ENCODE measurements at places on chromosomes 16 and 17. TPM values are rescaled to one million over a fixed set of nuclear protein-coding genes. Genes with fewer than 3 reads are reported as not detected.
A peak's percentile ranks its signal among the peaks of the same experiment; 100 is the strongest.

GRCh38 chr16:59469266-59469665, 735.1 kb upstream of the GOT2 start:
- DNase-seq = no peak

- DNase-seq = no peak
Measured at GRCh38 chr17:73508931-73509605, 135.2 kb downstream of the SDK2 start.

DNA sequence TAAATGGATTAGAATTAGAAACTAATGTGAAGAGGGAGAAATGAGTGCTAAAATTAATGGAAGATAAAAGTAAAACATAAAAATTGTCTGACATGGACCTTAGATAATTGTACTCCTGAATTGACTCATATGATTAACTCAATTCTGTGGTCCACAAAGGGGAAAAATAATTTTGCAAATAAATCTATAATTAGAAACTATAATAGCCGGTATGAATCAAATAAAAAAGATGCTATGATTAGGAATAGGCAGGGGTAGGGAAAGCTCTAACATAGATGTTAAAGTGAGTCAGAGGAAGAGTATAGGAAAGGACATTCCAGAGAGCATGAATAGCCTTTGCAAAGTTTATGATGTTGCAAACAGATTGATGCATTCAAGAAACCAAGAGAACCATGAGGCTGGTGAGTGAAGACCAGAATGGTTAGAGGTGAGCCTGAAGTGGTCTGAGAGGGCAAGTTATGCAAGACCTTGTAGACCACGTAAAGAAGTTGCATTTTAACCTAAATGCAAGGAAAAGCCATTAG, 262.1 kb upstream of the CA10 start:
- no peak for DNase-seq

DNA sequence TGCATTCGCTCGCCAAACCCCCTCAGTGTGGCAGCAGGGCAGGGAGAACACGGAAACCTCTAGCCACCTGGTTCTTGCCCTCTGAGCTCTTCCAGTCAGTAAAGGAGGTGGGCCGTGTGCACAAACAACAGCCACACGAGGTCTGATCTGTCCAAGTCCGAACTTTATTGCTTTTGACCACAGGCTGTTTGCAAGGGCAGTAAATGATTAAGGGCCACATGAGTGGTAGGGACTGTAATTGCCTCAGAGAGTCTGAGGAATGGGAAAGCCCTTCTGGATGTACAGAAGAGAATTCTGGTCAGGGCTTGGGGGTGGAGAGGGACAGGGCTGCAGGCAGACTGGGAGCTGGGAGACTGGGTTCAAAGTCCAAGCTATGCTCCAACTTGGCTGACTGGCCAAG, 75.7 kb upstream of the LHX1 start:
- DNase-seq = no peak

- DNase-seq = no peak
Measured at GRCh38 chr16:78218856-78219651, 119.6 kb downstream of the WWOX start.

- DNase-seq = peak; percentile 20
Measured at GRCh38 chr17:43327421-43327820, 71.4 kb upstream of the ARL4D start.

DNA sequence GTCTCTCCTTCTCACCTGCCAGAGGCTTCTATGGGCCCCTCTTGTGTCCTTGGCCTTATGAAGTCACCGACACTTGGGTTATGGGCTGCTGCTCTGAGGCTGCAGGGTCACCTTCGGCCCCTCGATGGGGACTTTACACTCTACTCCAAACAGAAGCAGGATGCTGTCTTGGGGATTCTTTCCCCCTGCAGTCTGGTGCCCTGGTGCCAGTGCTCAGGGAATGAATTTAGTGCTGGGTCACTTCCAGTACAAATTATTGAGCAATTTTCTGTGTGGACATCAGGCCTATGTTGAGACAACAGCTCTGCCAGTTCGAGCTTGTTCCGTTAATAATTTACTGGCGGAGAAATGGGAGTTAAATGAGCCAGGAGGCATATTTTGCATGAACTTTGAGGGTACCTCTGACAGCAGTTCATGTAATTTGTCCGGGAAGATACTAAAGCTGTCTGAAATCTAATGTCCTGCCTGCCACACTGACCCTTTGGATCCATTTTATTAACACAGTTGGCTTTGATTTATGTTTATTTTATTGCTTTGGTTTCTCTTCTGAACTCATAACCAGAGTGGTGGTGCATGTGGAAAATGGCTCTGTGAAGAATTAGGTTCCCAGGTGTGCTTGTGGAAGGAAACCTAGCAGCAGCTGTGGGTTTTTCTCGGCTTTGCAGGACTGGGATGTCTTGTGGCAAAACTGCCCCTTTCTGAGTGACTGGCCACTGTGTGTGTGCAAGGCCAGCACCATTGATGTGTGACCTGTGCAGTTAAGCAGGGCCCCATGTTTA, 34.1 kb upstream of the DHX8 start:
- DNase-seq = no peak

- DNase-seq = no peak
Measured at GRCh38 chr17:4395111-4395478, 28.6 kb upstream of the UBE2G1 start.

- DNase-seq = peak; percentile 59
Measured at GRCh38 chr16:97822-98221, 19.8 kb downstream of the MPG start.

- DNase-seq = peak; percentile 59
Measured at GRCh38 chr17:49637050-49637449, 40.8 kb downstream of the SPOP start.

GRCh38 chr16:30997725-30998711, 12.4 kb downstream of the STX1B start:
- DNase-seq = peak; percentile 87

DNA sequence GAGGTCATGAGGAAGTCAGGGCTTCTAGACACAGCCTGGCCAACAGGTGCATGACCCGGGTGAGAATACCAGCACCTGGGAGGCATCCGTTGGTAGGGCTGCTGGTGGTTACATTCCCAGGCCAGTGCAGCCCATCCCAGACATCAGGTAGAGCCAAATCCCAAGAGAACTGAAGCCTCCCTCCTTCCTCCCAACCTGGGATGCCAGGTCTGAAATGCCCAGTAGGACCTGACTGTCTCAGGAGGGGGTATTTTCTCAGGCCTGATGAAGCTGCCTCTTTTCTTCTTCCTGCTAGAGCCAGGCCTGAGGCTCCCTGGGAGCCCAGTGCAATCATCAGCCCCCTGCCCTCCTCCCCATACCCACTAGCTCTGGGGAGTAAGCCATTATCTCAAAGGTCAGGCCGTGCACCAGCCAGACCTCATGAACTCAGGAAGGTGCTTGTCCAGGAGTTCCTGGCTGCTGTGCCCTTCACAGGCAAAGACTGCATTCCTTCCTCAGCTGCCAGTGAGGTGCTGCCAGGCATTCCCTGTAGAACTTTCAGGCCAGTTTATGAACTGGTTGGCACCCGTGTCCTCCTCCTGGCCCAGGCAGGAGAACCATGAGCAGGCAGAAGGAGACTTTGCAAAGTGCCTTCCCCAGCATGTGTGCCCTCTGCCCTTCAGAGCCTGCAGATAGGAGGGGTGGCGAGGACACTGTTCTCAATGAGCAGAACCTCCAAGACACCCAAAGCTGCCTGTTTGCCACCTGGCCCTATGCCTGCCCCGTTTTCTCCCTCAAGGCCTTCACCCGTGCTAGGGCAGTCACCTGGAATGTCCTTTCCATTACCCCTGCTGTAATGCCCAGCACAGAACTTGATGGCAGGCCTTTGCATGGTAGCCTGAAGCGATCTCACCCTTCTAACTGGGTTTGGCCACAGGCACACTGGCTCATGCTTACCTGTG, 7.6 kb downstream of the TBX2 start:
- no peak for DNase-seq

GRCh38 chr16:56226187-56226586, 34.9 kb downstream of the GNAO1 start:
- no peak for DNase-seq

DNA sequence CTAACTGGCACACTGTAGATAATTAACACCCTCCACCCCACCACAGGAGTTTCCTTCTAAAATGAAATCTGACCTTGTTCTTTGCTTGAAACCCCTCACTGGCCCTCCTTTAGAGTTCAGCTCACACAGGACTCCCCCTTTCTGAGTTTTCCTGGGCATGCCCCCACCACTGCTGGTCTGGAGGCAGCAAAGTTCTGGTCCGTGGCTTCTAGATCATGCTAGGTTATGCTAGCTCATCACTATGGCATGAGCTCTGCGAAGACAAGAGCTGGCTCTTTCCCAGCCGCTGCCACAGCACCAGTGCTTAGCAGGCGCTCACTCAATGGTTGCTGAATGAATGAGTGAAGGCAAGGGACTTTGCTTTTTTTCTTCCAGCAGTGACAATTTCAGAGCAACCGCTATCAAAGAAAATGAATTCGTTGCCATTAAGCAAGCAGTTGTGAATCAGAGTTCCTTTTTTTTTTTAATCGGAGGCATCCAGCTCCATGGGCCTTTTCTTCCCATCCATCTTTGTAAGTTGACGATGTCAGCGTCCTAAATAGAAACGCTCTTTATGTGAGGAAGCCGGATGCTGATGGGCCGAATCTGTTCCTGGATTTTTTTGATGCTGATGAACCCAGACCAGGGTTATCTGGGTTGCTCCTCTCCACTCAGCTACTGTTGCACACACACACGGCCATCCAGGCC, 80.8 kb upstream of the NOL11 start:
- peak; percentile 77 for DNase-seq

GRCh38 chr17:17725011-17725751, 43.9 kb downstream of the RAI1 start:
- no peak for DNase-seq

- peak; percentile 46 for DNase-seq
Measured at GRCh38 chr16:48393485-48394354, 8.5 kb upstream of the SIAH1 start.

DNA sequence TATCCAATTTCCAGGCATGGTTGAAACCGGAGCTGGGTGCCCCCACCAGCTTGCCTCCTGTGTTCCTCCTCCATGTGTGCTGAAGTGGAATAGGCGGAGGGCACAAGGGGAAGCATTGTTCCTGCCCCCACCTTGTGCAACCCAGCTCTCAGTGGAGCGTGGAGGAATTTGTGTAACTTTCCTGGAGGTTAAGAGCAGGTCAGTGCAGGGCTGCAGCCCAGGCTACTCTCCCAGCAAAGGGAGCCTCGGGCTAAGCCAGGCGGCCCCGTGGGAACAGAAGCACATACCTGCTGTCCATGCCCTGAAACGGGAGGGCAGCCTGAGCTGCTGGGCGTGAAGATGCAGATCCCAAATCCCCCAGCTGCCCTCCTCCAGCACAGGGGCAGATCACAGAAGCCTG, 158.8 kb upstream of the LHX1 start:
- no peak for DNase-seq

DNA sequence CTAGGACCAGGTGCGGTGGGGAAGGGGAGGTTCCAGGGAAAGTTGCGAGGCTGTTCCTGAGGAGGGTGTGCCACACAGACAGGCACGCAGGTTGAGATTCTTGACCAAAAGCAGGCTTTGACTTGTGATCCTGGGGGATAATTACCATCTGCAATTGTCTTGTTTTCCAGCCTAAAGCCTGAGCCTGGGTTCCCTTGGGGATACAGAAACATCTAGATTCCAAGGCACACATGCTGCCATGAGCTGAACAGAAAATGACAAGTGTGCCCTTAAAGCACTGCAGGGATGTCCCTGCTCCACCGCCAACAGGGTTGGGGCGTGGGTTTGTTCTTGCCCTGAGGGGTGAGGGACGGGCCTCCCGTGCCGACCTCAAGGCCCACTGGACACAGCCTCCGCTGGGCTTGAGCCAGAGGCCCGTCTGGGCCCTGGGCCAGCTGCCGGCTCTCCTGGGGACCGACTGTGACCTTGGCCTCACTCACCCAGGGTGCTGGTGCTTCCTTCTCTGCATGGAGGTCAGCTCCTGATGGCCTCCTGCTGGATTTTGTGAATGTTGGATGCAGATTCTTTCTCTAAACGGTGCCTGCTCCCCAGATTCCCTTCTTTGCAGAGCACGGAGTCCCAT, 14.0 kb downstream of the CA5A start:
- no peak for DNase-seq

- DNase-seq = peak; percentile 9
Measured at GRCh38 chr17:63842173-63842539, 329 bp downstream of the SMARCD2 start.

DNA sequence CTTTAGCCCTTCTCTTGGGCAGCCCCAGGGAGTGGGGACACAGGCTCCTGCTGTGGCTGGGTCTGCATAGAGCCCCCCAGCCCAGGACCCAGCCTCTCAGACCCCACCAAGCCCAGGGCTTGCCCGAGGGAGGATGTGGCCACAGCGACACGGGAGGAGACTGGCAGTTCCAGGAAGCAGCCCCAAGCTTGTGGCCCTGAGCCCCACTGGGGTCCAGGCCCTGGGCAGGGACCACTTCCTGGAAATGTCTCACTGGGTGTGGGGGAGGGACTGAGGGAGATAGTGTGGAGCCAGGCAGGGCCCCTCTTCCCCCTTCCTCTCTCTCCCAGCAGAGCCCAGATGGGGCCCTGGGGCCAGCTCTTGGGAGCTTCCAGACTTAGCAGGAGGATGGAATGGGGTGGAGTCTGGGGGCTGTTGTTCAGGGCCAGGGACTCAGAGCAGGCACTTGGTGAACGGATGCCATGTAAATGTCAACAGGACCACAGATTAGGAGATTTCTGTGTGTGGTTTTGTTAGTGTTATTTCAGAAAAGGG, 35.3 kb downstream of the ADGRG5 start:
- no peak for DNase-seq

DNA sequence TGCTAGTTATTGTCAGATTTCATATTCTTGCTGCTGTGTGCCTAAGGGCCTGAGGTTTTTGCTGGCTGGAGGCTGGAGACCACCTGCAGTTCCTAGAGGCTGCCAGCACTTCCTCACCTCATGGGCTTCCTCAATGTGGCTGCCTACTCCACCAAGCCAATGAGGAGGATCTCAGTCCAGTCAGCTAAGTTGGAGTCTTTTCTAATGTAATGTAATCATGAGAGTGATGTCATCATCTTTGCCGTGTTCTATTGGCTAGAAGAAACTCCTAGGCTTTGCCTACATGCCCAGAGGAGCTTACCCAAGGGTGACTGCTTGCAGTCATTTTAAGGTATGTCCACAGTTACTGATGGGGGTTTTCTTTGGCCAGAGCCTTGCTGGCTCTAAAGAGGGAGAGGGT, 53.0 kb downstream of the SOCS3 start:
- no peak for DNase-seq

DPEP3 gene
- not detected for total RNA-seq

CD2BP2 gene
- 58.8 TPM for total RNA-seq

MEOX1 gene
- total RNA-seq = not detected

VPS35L gene
- total RNA-seq = 45.0 TPM

TPPP3 gene
- total RNA-seq = 0.75 TPM

TNFRSF12A gene
- total RNA-seq = 262 TPM

MYBBP1A gene
- 70.0 TPM for total RNA-seq

EPN3 gene
- 1.7 TPM for total RNA-seq

TNFRSF13B gene
- not detected for total RNA-seq

WRAP53 gene
- 14.2 TPM for total RNA-seq

ANKFN1 gene
- not detected for total RNA-seq

CTRB1 gene
- not detected for total RNA-seq

PIK3R5 gene
- total RNA-seq = 0.30 TPM
